ENCODE measurements at places on chromosomes 3 and 15. TPM values are rescaled to one million over a fixed set of nuclear protein-coding genes. Genes with fewer than 3 reads are reported as not detected.

DNA sequence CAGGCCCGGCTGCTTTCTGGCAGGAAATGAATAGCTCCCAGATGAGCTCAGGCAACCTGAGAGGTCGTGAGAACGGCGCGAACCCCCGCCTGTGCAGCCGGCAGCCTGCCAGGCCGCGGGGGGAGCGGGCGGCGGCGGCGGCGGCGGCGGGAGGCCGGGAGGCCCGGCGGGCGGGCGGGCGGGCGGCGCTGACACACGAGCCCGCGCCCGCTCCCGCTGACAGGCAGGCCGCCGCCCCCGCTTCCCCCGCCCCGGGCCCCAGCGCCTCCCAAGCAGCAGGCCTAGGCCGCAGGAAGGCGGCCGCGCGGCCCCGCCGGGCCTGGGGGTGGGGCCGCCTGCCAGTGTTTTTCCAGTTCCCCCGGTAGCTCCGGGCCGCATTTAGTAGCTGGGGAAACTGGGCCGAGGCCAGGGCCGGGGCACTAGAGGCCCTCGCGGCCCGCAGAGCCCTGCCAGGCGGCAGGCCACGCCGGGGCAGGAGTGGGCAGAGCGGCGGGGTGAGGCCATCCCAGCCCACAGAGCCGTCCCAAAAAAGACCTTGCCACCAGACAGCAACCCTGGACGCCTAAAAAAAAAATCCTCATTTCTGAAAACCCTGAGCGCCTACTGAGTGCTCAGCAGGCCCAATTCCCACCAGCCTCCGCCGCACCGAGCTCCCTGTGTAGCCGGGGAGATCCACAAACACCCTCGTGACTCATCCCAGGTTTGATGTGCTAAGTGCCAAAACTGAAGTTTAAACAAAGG lies 5.6 kb downstream of the HES1 start:
- DNase-seq, result peak; percentile 89

Gene FGF7
- polyA plus RNA-seq, result 14.9 TPM

GRCh38 chr3:71973274-71974030 lies 188.5 kb upstream of the PROK2 start:
- DNase-seq, result no peak

DNA sequence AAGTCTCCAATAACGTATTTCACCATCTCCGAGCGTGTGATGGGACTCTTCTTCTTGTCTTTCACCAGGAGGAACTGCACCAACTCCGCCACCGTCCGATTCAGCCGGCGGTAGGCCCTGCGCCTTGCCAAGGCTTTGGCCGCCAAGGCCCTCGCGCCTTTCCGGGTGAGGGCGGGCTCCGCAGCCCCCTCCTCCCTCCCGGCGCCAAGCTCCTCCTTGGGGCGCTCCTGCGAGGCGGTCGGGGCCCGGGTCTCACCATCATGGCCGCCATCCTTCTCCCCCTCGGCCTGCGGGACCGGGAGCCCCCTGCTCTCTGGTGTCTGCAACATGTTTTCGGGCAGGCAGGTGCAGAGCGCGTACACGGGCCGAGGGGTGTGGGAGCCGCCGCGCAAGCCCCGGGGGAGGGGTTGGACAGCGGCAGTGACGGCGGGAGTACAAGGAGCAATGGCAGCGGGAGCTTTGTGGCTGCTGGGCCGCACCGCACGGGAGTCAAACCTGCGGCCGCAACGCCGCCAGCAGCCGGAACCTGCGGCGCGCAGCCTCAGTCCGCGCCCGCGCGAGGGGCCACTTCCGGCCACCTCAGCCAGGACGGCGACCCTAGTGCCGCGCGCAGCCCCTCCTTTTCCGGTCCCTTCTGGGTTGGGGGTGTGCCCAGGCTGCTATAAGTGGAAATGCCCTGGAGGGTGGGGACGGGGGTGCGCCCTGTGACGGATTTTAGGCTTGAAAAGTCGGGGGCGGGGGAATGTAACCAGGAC lies at the start of gene MAGEF1:
TSS of gene MAGEF1 (minus strand) at position 572 of the 755 bp plus-strand sequence. CDS start at position 329, 243 bp downstream.
- peak; percentile 82 for DNase-seq

DNA sequence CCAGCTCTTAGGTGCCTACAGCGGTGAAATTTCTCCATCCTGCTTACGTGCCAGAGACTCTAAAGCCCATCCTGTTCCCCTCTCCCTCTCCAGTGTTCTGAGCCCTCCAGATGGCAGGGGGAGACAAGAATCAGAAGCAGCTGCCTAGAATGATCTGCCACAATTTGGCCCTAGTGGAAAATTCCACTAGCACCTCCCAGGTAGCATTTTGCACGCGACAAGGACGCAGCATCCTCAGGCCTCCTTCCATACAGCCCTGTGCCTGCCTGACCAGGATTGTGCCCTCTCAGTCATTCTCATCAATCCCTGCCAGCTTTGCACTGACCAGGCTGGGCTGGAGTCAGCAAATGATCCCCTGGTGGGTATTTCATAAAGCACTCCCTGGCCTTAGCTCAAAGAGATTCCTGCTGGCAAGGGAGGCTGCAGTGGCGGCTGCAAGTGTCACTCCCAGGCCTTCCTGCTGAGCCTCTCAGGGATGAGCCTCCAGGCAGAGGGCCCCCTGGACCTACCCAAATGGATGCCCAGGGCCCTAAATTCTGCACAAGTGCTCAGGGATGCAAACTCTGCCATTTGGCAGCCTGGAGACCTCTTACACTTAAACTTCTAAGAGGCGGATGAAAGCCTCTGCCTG lies 130.2 kb upstream of the ATP2B2 start:
- DNase-seq, result no peak

GRCh38 chr15:86872782-86873181 lies 793.1 kb downstream of the AGBL1 start:
- no peak for DNase-seq

- no peak for DNase-seq
Measured at GRCh38 chr3:182732232-182733015, 60.9 kb upstream of the ATP11B start.

DNA sequence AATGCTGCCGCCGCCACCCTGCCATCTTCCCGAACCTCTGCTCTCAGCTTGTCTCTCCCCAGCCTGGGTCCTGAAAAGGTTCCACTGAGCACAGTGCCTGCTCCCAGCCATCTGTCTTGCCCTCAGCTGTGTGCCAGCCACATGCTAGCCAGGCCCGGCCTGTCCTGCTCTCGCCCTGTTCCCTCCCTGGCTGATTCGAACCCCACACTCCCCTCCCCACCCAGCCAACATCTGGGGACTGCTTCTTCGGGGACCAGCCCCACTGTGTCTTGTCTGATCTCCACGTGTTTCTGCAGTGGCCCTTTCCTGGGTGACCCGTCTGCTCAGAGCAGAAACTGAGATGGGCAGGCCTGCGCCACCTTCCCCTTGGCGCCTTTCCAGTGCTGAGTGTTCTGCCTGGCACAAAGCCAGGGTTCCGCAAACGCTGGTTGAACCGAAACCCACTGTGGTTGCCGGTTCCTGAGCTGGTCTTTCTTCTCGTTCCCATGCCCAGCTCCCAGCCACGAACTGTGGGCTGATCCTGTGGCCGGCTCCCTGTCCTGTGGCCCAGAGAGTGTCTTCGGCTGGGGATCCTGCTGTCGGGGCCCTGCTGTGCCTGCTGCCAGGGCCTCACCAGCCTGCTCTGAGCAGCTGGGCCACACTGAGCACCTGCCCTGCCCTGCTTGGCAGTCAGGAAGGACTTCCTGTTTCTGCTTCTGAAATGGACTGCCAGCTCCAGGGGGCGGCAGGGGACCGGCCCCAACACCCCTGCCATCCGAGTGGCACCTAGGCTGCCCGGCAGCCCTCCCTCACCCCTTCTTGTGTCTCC lies 62.7 kb upstream of the KLF13 start:
- peak; percentile 56 for DNase-seq

GRCh38 chr15:82917249-82917648 lies 35.3 kb downstream of the HOMER2 start:
- no peak for DNase-seq

GRCh38 chr3:147415286-147415685 lies 6.1 kb downstream of the ZIC1 start:
- no peak for DNase-seq

Gene HAPLN3
- 2.4 TPM for polyA plus RNA-seq

Gene RFC4
- polyA plus RNA-seq, result 56.6 TPM

Measured in right lung (tissue), 10 donors.